Pons (tissue), 1 donor: ENCODE measurements at places on chromosomes 3 and 15.

GRCh38 chr15:63582718-63583426 lies 14.3 kb upstream of the FBXL22 start:
- no peak for DNase-seq

GRCh38 chr3:197253238-197253947 lies 45.0 kb downstream of the DLG1 start:
- no peak for DNase-seq

- DNase-seq = no peak
Observed at GRCh38 chr15:82159922-82160321, 102.6 kb downstream of the EFL1 start.

DNA sequence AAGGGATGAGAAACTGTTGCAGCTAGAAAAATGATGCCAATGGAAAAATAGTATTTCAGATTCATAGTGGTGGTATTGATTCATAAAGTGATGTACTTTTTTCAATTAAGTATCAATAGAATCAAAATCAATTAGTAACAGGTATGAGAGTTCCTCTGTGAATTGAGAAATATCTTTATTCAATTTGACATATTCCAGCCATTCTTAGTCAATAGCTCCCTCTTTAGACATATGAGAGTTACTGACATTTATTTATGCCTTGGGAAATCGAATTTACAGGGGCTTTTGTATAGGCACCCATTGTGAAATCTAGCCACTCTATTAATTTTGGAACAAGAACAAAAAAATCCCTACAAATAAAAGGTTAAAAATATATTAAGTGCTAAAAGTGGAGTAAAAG lies 386.9 kb upstream of the CNTN3 start:
- DNase-seq = peak; percentile 36

- no peak for DNase-seq
Observed at GRCh38 chr3:82353306-82354171, 592.1 kb upstream of the GBE1 start.

GRCh38 chr3:153315781-153316180 lies 153.8 kb downstream of the RAP2B start:
- DNase-seq = no peak

GRCh38 chr15:46815240-46815639 lies 902.1 kb upstream of the SEMA6D start:
- no peak for DNase-seq

DNA sequence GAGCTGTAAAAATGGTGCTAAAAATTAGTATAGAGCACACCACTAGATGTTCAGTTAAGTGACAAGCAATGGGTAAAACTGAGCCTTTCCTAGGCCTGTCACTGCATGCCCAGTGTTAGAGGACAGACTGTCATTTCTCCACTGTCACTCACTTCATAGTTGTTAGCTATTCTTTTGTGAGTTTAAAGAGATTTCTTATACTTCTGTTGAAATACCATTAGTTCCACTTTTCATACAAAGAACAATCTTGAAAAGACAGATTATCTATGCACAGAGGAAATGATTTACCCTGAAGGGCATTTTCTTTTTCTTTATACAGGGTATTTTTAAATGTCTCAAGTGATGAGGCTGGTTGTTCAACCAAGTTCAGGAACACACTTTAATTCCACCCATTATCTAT lies 28.3 kb upstream of the CHMP2B start:
- no peak for DNase-seq

- DNase-seq = no peak
Observed at GRCh38 chr15:95663156-95664100, 667.1 kb upstream of the NR2F2 start.

- DNase-seq = peak; percentile 41
Observed at GRCh38 chr15:32866454-32867312, 148.9 kb downstream of the GREM1 start.

DNA sequence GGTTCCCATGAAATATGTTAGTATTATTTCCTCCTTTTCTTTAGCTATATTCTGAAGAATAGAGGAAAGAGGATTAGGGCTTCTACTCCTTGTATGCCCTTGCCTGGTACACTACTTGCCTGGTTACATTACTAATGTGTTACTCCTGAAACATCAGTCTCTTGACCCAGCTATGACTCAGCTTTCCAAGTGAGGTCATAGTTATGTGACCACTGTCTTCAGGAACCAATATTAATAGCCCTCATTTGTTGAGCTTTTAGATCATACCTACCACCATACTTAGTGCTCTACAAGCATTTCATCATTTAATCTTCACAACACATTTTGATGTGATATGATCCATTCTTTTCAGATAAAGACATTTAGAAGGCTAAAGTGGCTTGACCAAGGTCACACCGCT lies 60.3 kb downstream of the CMSS1 start:
- no peak for DNase-seq

- no peak for DNase-seq
Observed at GRCh38 chr3:59684766-59685165, 634.9 kb upstream of the CFAP20DC start.

DNA sequence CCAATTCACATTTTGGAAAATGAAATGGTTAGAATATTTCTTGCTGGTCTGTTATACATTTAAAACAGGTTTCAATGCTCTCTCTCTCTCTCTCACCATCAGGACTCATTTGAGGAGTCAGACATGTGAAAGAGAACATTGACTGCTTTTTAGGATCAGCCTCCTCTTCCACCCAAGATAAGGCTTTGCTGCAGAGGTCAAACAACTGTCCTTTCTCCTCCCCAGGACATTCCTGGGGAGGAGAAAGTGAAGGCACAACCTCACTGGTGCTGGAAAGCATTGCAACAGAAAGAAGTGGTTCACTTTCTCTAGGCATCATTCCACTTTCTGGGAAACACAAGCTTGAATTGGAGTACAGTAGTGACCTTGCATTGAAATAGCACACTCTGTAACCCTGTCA lies 409.1 kb upstream of the NR2F2 start:
- no peak for DNase-seq

GRCh38 chr3:31210068-31210645 lies 315.7 kb upstream of the GADL1 start:
- no peak for DNase-seq

DNA sequence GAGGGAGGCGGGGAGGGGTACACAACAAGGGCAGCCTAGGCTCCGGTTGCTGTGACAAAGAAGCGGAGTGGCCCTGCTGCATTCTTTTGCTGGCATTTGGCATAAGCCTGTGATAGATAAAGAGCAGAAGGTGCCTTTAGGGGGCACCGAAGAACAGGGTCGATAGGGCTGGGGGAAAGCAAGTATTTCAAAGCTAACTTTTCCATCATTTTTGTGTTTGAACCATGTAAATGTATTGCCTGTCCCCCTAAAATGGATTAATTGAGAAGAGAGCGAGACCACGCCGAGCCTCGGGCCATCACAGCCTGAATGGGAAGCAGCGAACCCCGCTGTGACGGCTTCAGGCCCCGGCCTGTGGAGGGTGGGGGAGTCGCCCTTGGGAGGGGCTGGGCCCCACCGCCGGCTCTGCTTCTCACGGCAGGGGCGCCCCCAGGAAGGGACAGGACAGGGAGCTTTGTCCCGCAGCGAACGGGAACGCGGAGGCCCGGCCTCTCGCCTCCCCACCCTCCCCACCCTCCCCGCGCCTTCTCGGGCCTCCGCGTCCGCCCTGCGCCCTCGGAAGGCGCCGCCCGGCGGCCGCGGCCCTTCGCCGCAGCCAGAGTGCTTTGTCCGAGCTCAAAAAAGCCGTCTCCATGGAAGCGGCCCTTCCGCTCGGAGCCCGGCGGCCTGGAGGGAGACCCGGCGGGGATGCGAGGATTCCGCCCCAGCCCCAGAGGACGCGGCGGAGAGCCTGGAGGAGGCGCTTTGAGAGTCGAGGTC lies 32.4 kb upstream of the ALDH1L1 start:
- DNase-seq = no peak

DNA sequence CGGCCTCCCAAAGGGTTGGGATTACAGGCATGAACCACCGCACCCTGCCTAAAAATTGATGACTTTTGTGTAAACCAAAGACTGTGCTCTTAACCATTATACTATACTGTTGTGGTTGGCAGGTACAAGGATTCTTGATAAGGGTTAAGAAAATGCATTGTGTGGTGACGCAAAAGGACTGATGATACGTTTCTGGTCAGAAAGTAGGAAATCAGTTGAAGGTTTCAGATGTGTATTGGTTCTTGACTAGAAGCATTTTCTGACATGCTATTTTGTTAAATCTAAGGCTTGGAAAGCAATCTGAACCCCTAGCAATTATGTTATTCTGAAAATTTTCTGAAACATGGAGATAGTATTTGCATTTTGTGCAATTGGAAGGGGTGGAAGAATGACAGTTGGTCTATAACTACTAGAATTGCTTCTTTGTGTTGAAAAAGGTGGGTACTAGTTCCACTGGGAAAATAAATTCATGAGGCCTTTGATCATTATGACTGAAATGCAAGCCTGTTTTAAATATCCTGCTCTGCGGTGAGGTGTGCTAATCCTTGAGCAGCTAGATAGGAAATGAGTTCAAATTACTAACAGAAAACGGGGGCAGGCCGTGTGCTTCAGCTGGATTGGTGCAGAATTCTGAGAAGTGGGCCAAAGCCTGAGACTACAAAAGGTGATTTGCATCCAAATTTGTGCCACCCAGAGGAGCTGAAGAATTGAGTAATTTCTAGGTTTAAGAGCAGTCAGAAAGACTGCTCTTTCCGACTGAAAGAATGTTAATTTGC lies 66.0 kb upstream of the LRRFIP2 start:
- no peak for DNase-seq

DNA sequence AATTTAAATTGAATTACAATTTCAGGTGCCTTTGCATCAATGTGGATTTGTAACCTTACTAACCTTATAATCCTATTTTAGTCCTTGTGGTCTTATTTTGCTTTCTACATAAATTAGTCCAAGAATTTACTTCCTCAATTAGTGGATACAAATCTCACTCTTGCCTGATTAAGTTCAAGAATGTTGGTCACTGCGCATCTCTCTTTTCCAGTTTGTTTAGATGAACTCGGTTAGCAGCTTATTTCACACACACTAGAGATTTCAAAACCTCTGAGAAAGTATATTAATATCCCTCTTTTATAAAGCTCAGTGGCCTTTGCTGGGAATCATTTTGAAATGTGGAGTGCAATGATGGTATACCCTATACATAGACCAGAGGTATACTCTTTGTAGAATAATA lies 243.4 kb downstream of the DTWD1 start:
- DNase-seq = no peak

DNA sequence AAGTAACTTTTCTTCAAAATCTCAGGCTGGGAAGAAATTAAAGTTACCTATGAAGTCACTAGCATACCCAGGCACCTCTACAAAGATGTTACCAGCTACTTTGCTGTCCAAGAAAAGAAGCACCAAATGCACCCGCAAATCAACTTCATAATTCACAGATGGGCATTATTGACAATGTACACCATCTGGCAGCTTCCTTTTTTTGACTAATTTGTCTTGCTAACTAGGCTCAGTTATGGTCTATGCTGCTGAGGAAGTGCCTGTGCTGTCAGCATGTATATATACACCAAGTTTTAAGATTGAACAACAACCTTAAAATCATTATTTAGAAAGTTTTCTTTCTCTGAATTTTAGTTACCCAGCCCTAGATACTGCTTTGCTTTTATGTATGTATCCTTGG lies 93.8 kb downstream of the NSUN3 start:
- DNase-seq = no peak

DNA sequence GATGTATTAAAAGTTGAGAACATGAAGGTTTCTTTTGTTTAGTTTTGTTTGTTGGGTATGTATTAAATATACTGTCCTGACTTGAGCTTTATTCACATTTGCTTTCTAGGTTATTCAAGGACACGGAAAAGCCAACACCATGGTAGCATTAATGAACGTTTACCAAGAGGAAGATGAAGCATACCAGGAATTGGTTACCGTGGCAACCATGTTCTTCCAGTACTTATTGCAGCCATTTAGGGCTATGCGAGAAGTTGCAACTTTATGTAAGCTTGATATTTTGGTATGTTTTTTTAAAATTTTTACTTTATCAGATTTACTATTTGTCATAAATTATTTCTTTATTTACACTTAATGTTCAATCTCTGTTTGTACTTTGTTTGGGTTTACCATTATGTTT lies 3.6 kb downstream of the WHAMM start:
- DNase-seq = no peak

DNA sequence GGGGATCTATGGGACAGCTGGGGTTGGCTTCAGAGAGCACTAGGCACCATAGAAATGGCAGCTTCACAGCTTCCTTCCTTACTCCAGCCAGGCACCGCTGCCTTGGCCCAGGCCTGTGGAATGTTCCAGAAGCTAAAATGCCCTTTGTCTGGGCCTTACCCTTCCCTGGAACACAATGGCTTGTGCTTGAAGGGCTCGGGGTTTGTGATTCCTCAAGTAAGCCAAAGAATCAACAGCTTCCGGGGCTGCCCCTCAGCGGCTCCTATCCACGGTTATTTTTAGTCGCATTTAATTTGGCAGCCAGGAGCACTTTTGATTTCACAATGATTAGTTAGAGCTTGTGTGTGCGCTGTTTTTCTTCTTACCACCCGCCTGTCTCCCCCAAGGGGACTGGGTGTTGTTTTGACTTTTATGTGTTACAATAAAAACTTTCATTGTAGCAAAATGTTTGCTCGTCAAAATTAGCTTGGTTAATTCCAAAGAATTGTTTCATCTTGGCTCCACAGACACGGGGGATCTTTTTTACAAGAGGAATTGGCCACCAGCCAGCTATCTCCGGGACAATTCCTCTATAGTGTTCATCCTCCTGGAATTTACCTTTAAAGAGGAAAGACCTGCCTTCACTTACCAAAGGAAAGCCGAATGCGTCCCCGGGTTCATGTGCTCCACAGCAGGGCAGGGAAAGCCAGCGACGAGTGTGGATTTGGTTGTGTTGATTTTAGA lies 73.8 kb downstream of the TLE3 start:
- DNase-seq = peak; percentile 31

GRCh38 chr3:13670292-13670691 lies 121.4 kb downstream of the FBLN2 start:
- DNase-seq = no peak

- peak; percentile 58 for DNase-seq
Observed at GRCh38 chr3:122074621-122075265, 19.6 kb downstream of the CD86 start.

DNA sequence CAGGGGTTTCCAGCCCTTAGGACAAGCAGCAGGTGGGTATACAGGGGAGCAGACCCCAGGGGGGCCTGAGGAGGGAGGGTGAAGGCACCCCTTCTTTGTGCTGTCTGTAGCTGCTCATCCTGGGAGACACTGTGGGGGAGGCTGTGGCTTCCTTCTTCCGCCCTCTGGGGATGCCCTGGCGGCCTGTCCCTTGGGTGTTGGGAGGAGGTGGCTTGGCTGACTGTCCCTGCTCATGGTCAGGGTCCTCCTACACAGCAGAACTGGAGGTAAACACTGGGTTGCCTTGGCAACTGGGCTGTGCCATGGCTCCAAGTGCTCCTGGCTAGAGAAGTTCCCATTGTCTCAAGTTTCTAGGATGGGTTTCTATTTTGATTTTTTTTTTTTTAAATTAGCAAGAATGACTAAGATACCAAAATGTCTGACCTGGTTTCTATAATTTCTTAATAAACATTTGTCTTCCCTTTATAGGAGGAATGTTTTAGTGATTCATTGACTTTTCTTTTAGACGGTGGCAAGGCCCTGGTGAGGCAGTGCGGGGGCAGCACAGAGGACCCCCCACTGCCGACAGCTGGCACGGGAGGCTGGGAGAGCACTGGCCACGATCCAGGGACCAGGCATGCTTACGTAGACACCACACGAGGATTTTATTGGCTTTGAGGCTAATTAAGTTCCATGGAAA lies 12.4 kb downstream of the KLF13 start:
- DNase-seq = peak; percentile 77
